Small intestine (tissue), 16 donors: ENCODE measurements at places on chromosomes 16 and 17. TPM values are rescaled to one million over a fixed set of nuclear protein-coding genes. Genes with fewer than 3 reads are reported as not detected.

- H3K27ac ChIP-seq: no peak overlapping the region
- no peak for DNase-seq
- H3K36me3 ChIP-seq: no peaks in the 10 kb centered on the region
- no peaks in the 10 kb centered on the region for H3K27me3 ChIP-seq
- no peaks in the 10 kb centered on the region for H3K4me1 ChIP-seq
Observed at GRCh38 chr16:19295393-19295792, 9.9 kb downstream of the CLEC19A start.

GRCh38 chr16:87303431-87303930 lies 13.7 kb downstream of the C16orf95 start:
- no peaks in the 10 kb centered on the region for H3K4me1 ChIP-seq
- no peak overlapping the region for H3K4me3 ChIP-seq
- peaks cover 2% of the 10 kb centered on the region for H3K36me3 ChIP-seq

- H3K4me1 ChIP-seq: no peaks in the 10 kb centered on the region
- H3K36me3 ChIP-seq: no peaks in the 10 kb centered on the region
- DNase-seq: peak; percentile 65
- H3K27ac ChIP-seq: no peak overlapping the region
Observed at GRCh38 chr17:10295728-10296343, 77.0 kb downstream of the MYH13 start.

DNA sequence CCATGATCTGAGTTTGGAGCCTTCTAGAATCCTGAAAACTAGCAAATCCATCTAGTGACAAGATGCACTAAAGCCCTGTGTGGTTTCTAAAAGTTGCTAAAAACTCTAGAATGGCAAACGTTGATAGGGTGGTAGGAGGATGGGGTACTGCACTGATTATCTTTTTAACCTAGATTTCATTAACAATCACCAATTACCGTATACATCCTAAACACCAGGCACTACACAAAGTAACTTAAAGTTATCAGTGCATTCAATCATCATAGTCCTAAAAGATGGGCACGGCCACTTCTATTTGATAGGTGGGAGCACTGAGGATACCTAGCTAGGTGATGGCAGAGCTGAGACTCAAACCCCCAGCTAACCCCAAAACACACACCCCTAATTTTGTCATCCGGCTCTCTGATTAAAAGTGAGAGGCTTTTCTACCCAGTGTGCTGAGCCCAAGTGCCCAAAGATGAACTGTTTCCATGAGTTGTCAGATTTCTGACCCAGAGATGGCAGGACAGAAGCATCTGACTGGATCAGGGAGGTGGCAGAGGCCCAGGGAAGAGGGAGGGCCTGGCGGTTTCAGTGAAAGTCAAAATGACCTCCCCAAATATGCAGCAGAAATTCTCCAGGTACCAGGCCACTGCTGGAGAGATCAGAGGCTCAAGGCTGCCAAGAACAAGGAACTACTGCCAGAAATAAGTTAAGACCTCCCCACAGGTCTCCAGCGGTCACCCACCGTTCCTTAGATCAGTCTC lies 396.8 kb downstream of the SOX9 start:
- no peak for DNase-seq
- H3K27ac ChIP-seq: no peak overlapping the region
- no peaks in the 10 kb centered on the region for H3K4me1 ChIP-seq

DNA sequence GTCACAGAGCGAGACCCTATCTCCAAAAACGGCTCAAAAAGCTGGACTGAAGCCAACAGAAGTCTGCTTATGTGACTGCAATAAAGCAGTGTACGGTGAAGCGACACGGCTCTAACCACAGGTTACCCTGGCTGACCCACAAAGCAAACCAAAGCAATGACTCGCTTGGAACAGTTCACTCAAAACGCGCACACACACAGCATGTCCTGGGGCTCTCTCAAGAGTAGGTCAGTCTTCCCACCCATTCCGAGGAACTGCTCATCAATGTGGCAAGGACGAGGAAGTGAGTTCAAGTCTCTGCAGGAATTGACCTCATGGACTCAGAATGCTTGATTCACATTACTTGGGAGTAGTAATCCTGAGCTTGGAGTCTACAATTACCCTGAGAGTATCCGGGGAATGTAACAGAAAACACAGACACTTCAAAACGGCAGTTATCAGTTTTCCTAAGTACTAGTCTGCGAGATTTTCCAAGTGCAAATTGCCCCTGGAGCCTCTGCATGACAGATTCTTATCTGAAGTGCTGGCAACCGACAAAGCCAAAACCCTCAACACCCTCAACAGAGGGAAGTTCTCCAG lies 25.4 kb downstream of the PELP1 start:
- no peak overlapping the region for H3K4me3 ChIP-seq
- peaks cover 72% of the 10 kb centered on the region for H3K36me3 ChIP-seq
- H3K4me1 ChIP-seq: no peaks in the 10 kb centered on the region
- no peaks in the 10 kb centered on the region for H3K27me3 ChIP-seq

DNA sequence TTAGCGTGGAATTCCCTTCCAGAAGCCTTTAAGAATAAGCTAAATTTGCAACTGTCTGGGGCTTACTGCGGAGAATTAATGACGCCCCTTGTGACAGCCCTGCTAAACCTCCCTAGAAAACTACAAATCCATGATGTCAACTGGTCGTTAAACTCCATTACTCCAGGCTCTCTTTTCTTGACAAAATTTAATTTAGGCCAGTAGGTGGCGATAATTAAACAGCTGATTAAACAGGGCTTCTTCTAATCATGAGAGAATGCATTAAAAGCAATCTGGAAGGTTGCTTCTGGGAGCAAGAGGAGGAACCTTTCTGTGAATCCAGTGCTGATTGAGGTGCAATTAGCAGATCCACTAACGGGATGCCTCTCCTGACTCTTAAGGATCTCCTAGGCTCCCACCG lies 8.1 kb upstream of the NLRP1 start:
- no peaks in the 10 kb centered on the region for H3K4me1 ChIP-seq
- no peak overlapping the region for H3K4me3 ChIP-seq
- H3K36me3 ChIP-seq: no peaks in the 10 kb centered on the region
- peaks cover 7% of the 10 kb centered on the region for H3K27me3 ChIP-seq

DNA sequence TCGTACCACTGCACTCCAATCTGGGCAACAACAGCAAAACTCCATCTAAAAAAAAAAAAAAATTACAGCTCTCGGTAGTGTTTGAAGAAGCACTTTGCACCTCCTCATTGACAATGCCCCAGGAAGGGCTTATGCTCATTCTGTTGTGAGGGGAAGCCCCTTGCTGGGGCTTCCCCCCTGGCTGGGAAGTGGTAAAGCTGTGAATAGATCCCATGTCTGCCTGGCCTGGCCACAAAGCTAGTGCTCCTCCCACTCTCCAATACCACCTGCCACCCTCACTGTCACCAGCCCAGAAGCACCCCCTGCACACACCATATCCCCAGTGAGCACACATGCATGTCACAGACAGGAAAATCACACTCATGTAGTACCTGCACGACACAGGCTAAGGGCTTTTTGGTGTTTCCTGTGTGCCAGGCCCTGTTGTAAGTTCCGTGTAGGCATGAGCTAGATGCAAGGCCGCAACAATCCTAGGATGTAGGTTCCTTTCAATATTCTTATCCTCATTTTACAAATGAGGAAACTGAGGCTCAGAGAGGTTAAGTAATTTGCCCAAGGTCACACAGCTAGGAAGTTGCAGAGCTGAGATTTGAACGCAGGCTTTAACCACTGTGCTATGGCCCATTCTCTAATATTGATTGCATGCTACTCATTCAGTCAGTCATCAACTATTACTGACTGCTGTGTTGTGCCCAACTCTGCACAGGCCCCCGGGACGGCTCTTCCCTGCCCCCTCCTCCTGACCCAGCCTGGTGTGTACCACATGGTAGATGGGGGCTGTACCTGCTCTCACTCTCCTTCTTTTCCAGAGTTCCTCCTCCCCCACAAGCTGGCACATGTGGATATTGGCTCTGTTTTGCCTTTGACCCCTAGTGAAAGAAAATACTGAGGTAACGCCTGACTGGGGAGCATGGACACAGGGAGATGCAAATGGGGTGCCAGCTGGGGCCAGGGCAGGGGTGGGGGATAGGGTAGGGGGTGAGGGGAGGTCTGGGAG lies 11.9 kb upstream of the COL1A1 start:
- H3K4me3 ChIP-seq: no peak overlapping the region
- no peak for DNase-seq

DNA sequence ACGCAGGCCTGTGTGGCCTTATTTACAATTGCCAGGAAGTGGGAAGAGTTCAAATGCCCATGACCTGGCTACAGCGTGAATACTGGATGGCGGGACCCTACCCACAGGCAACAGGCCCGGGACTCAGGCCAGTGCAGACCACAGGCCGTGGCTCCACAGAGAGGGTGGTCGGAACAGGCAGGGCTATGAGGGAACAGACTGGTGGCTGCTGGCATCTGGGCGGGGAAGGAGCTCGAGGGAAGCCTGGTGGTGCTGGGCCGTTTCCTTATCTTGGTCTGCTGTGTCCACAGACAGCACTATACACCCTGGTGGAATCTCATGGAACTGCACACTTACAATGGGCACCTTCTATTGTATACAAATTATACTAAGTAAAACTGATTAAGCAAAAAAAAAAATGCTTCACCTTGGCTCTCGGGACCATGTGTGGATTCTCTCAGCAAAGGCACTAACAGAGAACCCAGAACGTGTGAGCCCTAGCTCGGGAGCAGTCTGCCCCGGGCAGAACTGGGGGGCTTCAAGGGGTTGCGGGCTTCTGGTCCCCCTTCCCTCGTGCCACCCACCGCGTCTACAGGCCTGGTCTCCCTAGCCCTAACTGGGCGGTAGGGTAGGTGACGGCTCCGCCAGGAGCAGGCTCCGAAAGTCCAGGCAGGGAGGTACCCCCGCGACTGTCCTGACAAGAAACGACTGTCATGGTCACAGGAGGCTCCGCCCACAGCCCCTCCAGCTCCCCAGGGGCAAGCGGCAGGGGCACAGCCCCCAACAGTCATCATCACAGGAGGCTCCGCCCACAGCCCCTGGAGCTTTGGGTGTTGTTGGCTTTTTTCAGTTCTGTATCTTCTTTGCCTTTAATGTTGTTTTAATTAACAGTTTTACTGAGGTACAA lies 21.8 kb downstream of the CEP131 start:
- H3K4me1 ChIP-seq: no peaks in the 10 kb centered on the region
- H3K27ac ChIP-seq: no peak overlapping the region
- no peak overlapping the region for H3K4me3 ChIP-seq
- no peaks in the 10 kb centered on the region for H3K27me3 ChIP-seq

- no peak for DNase-seq
- H3K4me1 ChIP-seq: peaks cover 5% of the 10 kb centered on the region
- no peaks in the 10 kb centered on the region for H3K36me3 ChIP-seq
- H3K27me3 ChIP-seq: no peaks in the 10 kb centered on the region
- H3K27ac ChIP-seq: no peak overlapping the region
Observed at GRCh38 chr16:53042235-53042701, 10.4 kb downstream of the CHD9NB start.

DNA sequence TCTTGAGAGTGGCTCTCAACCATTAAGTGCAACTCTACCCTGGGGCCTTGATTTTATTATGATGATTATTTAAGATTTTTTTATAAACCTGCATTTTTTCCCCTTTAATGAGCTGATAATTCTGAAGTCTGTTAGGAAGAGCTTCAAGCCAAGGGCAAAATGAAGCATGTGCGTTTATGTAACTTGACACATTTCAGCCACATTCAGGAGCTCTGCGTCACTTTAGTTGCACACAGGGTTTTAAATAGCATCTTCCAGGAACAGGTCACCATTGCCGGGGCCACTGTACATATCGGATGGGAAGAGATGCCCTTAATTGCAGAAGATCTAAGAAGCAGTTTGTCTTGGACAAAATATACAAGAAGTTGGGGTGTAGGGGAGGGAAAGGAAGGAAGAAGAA lies 89.6 kb downstream of the BMERB1 start:
- no peaks in the 10 kb centered on the region for H3K36me3 ChIP-seq
- no peaks in the 10 kb centered on the region for H3K27me3 ChIP-seq
- no peak overlapping the region for H3K27ac ChIP-seq
- H3K4me3 ChIP-seq: no peak overlapping the region
- no peak for DNase-seq
- no peaks in the 10 kb centered on the region for H3K4me1 ChIP-seq

Gene EME1
- polyA plus RNA-seq: 4.3 TPM
